Motor neuron (in vitro differentiated cells): ENCODE measurements at places on chromosomes 11 and 22. TPM values are rescaled to one million over a fixed set of nuclear protein-coding genes. Genes with fewer than 3 reads are reported as not detected.
A peak's percentile ranks its signal among the peaks of the same experiment; 100 is the strongest.

C11orf91 gene
- total RNA-seq: 0.77 TPM in 1 of 2 replicates, not detected in the other

NCAM1 gene
- 274 and 309 TPM in 2 replicates for total RNA-seq

KCNQ1 gene
- 0.10 and 0.23 TPM in 2 replicates for total RNA-seq

NCR3LG1 gene
- total RNA-seq: 9.4 and 9.5 TPM in 2 replicates

GRCh38 chr11:128300785-128301184, 286.6 kb downstream of the ETS1 start:
- ATAC-seq: no peak

DNA sequence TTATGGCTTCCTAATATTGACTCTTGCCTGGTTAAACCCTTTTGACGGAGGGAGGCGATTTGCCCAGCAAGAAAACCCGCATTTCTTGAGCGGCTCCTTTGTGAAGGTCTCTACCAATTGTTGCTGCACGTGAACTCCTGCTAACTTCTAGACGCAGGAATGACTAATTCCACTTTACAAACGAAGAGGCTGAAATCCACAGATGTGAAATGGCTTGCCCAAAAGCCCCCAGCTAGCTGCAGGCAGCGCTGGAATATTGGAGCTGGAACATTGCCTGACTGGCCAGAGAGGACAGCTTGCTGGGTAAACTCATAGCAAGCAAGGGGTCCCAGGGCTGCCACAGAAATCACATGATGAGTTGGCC, 542 bp downstream of the GCAT start:
- no peak for ATAC-seq

DNA sequence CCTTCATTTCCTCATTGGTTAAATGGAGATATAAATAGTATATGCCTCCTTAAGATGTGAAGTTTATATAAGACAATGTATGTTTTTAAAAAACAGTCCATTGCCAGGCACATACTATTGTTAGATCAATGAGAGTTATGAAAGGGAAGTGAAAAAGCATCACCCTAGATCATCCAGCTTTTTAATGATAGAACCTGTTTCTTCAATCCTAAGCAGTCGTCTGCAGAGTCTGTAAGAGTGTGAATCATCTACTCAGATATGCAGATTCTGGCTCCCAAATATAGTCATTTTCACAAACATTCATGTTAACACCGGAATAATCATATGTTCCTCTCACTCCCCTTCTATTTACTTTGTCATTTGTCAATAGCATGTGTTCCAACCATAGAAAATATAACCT, 65.3 kb upstream of the SLN start:
- no peak for ATAC-seq

- no peak for ATAC-seq
Measured at GRCh38 chr11:26063915-26064314, 268.0 kb upstream of the ANO3 start.

DNA sequence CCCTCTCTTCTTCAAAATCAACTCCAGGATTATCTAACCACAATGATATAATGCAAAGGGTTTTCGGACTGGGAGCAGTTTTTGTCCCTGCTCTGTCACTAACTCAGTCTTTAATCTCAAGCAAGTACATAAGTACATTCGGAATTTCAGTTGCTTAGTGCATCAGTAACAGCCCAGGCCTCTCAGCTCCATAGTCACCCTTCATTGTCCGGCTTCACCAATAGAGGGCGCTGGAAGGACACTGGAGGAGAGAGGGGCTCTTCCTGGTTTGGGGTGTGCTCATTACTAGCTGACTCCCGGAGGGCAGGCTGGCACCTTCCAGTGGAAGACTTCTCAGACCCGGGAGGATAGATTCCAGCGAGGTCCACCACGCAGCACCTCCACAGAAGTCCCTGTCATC, 90.4 kb upstream of the PDGFD start:
- no peak for ATAC-seq

DNA sequence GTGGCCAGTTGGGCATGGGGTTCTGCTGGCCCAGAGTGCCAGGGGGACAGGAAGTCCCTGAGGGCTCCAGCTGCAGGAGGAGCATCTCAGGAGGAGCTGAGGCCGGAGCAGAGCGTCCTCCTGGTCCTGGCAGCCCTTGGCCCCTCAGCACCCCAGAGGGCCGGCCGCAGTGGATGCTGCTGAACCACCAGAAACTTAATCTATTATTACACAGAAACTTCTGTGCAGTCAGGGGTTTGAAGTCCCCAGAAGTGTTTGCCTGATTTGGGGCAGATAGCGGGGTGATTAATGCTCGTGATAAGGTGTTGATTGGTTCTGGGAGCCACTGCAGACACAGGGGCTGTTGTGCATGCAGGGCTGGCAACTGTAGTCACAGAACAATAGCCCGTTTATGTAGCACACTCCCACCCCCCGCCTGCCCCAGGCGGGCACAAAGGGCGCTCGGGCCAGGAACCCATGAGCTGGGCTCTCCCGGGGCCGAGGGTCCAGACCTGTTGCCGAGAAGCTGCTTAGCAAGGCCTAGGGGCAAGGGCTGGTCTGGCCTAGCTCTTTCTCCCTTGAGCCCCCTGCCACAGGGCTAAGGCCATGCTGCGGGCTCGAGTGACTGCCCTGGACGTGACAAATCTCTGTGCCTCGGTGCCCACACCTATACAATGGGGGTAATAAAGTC, 29.0 kb upstream of the KCNQ1OT1 start:
- peak; percentile 8 for ATAC-seq

GRCh38 chr22:46984751-46985506, 222.5 kb downstream of the TBC1D22A start:
- ATAC-seq: no peak

GRCh38 chr11:112396076-112396475, 135.4 kb upstream of the PLET1 start:
- ATAC-seq: no peak

DNA sequence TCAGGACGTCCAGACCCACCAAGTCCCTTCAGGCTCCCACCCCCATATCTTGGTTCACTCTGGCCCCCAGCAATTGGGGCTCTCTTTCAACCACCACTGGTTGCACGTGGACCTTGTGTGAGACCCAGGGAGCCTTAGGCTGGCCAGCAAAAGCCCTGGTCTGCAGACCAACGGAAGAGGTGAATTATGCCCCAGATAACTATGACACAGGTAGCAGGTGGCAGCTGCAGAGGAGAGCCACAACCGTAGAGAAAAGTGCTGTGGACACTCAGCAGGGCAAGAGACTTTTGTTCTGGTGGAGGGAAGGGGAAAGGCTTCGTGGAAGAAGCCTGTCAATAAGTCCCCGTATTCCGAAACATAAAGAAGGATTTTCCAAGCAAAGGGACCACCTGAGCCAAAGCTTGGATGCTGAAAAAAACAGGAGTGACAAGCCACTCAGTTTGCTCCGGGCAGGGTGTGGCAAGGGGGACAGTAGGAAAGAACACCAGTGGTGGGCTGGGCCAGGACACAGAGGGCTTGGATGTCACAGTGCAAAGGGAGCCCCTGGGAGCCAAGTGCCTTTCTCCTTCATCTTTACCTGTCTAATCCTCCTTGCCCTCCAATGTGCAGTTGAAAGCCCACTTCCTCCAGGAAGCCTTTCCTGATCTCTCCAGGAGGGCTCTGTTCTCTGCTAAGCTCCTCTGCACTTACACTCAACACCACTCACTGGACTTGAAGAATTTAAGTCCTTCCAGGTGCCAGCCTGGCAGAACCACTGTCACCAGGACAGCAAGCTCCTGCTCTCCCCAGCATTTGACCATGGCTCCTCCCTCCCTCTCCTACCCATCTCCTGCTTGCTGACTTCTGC, 264.7 kb downstream of the BUD13 start:
- ATAC-seq: no peak

DNA sequence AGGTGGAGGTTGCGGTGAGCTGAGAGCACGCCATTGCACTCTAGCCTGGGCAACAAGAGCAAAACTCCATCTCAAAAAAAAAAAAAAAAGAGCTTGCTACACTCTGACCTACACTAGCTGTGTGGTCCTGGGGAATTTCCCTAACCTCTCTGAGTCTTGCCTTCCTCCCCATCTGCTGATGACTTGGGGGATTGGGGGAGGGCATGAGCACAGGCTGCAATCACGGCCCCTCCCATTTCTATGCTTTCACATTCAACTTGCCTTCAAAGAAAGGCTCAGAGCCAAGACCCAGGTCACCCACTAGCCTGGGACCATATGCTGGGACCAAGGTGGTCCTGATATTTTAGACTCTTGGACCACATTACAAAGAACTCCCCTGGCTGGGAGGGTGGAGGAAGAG, 39.8 kb upstream of the TEF start:
- no peak for ATAC-seq

DNA sequence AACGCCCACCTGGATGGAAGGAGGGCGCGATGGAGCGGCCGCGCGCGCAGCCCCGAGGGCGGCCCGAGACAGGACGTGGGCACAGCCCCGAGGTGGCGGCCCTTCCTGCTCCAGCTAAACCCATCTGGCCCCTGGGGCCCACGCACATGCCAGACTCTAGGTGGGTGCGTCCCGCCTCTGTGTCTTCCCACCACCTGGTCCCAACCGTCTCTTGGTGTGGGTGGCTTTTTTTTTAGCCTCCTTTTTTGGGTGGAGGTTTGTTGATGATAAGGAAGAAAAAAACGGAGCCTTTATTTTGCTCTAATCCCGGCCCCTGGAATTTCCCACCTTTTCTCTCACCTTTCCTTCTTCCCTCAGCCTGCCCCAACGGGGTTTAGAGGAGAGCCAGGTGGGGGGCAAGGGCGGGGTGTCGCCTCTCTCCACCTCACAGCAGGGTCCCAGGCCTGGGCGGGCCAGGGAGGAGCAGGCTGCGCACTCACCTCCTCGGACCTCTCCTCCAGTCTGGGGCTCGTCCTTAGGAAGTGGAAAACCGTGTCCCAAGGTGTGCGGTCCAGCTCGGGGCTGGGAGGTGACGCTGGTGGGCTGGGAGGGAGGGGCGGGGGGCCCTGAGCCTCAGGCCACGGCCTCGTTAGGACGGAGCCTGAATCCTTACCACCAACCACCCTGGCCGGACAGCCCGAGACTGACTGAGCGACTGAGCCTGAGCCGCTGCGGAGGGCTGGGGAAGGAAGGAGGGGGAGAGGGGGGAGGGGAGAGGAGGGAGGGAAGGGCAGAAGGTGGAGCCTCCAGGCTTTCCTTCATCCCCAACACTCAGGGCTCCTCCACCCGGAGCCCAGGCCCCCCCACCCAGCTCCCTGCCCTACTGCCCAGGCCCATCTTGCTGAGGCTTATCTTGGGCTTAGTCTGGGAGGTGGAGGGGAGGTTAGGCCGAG, at the start of gene SOX10:
SOX10 (minus strand) TSS at position 696 of the 932 bp plus-strand sequence. CDS start 771 bp downstream, outside the sequence.
- ATAC-seq: no peak

DNA sequence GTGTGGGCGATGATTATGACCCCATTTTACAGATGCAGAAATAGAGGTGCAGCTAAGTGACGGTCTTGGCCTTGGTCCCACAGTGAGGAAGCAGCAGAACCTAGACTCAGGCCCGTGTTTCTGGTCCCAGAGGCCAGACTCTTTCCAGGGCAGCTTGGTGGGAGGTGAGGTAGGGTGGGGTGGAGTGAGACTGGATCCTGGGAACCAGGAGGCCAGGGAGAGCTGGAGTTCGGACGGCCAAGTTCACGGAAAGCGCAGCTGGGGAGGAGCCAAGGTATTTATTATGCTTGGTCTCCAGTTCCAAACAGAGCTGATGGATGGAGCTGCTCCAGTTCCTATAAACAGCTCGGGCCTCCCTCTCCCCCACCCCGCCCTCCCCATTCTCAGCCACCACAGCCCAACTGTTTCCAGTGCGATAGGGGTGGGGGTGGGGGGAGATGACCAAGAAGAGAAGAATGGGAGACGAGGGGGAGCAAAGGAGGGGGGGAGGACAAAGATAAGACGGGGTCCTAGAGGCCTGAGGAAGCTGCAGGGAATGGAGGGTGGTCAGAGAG, 16.2 kb downstream of the LRRC32 start:
- ATAC-seq: peak; percentile 65

DNA sequence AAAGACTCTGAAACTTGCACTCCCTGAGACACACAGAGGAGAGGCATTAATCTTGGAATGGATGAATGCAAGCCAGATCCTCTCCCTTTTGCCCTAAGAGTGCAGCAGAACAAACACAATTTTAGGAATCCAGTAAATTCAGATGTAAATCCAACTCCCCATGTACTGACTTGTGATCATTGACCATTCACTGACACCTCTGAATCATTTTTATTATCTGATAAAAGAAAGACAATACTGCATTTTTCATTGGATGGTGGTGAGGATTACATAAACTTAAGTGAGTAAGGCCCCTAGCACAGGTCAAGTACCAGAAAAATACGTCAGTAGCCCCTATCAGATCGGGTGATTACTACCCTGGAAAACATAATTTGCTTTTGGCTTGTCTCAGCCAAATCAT, 782.9 kb upstream of the API5 start:
- no peak for ATAC-seq
